T-helper 17 cell (primary cell): ENCODE measurements at places on chromosomes 7 and 10.

DNA sequence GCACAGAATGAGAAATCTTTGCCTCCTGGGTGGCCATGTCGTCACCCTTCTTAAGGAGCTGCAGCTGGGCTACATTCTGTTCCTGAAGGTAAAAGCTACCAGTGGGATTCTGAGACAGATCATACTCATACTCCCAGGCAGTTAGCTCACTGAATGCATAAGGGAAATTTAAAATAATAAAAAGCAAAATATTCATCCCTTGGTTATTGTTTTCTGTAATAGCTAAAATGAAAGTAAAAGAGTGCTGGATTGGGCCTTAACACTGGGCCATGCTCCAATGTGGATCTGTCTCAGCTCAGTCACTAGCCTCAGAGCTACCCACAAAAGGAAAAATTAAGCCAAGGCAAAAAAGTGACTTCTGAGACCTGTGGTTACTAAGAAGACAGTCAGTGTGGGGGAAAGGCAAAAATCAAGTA, 8.9 kb upstream of the DYNC2I1 start:
- H3K27me3 ChIP-seq = no peaks in the 10 kb centered on the region
- H3K27ac ChIP-seq = peak overlapping the region; percentile 87
- H3K4me1 ChIP-seq = peaks cover 11% of the 10 kb centered on the region
- H3K36me3 ChIP-seq = no peaks in the 10 kb centered on the region

DNA sequence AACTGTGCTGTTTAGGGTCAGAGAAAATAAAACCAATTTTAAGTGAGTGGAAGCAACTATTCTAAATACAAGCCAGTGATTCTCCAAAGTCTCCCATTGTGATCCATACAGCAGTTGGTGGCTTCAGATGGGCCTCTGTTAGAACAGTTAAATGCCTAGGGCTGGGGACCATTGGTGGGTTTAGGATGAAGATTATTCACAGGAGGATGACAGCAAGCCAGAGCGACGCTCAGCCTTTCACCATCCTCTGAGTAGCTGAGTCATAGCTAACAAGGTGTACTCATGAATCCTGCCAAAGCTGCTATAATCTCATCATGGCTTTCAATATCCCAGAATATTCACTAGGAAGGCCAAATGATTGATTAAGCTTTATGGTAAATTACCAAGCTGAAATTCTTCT, 39.6 kb downstream of the STARD3NL start:
- H3K36me3 ChIP-seq = peaks cover 12% of the 10 kb centered on the region
- H3K27me3 ChIP-seq = no peaks in the 10 kb centered on the region
- H3K4me1 ChIP-seq = peaks cover 35% of the 10 kb centered on the region
- no peak for DNase-seq
- no peak overlapping the region for H3K4me3 ChIP-seq
- peak overlapping the region; percentile 77 for H3K27ac ChIP-seq

DNA sequence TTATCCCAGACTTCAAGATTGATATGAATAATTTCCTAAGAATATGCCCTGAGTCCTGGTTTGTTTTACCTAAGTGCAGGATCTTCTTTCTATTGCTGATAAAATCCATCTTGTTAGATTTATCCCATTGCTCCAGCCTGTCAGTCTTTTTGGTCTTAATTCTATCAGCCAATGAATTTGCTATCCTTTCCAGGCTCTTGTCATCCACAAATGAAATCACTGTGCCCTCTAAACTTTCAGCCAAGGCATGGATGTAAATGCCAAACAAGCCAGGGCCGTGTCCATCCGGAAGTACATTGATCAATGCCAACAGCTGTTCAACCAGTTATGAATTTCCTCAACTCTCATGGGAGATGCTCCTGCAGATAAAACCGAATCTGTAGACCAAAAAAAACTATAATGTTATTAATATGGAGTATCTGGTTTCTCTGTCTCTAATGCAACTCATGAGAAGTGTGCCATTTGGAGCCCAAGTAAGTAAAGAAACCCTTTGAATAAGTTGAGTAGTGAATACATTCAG, 40.0 kb downstream of the NPY start:
- H3K4me1 ChIP-seq = no peaks in the 10 kb centered on the region
- no peaks in the 10 kb centered on the region for H3K36me3 ChIP-seq
- peaks cover 47% of the 10 kb centered on the region for H3K27me3 ChIP-seq
- no peak overlapping the region for H3K27ac ChIP-seq
- H3K4me3 ChIP-seq = no peak overlapping the region

GRCh38 chr10:131647789-131648188, 253.0 kb upstream of the PPP2R2D start:
- peaks cover 2% of the 10 kb centered on the region for H3K4me1 ChIP-seq
- H3K27ac ChIP-seq = no peak overlapping the region
- H3K4me3 ChIP-seq = no peak overlapping the region
- peaks cover 39% of the 10 kb centered on the region for H3K27me3 ChIP-seq

- H3K36me3 ChIP-seq = peaks cover 2% of the 10 kb centered on the region
- no peak for DNase-seq
- no peak overlapping the region for H3K27ac ChIP-seq
- H3K4me1 ChIP-seq = peaks cover 4% of the 10 kb centered on the region
- no peak overlapping the region for H3K4me3 ChIP-seq
- no peaks in the 10 kb centered on the region for H3K27me3 ChIP-seq
These were observed 95.9 kb downstream of the DNMBP start for GRCh38 chr10:99913831-99914235.

GRCh38 chr10:130863044-130863443, 448.5 kb downstream of the TCERG1L start:
- no peaks in the 10 kb centered on the region for H3K4me1 ChIP-seq
- no peaks in the 10 kb centered on the region for H3K36me3 ChIP-seq
- H3K4me3 ChIP-seq = no peak overlapping the region
- no peak for DNase-seq
- no peak overlapping the region for H3K27ac ChIP-seq
- H3K27me3 ChIP-seq = no peaks in the 10 kb centered on the region

GRCh38 chr10:116251602-116252395, 21.2 kb downstream of the GFRA1 start:
- H3K36me3 ChIP-seq = no peaks in the 10 kb centered on the region
- no peak overlapping the region for H3K27ac ChIP-seq
- no peak overlapping the region for H3K4me3 ChIP-seq

DNA sequence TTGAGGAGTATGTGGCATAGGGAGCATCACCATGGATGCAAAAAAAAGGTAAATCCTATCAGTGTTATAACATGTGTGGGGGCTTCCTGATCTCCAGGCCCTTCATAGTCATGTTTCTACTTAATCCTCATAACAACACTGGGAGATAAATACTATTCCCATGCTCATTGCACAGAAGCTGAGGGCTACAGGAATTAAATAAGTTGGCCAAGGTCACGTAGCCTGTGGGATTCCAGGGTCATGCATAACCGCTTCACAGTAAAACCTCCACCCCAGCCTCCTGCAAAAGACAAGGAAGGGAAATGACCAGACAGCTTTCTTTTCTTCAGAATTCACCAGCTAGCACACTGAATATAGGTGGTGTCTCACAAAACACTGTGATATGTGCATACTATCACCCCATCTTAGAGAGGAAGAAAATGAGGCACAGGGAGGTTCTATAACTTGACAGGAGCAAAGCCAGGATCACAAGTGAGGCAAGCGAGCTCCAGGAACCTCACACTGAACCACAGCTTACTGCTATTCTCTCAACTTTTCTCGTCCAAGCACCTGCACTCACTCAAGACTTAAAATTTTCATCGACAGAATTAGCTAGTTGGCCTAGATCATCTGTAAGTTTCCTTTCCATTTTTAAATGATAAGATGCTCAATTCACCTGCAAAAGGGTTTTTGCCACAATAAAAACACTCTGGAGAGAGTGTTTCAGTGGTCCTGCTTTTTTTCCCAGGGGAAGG, 13.4 kb downstream of the JAZF1 start:
- peaks cover 13% of the 10 kb centered on the region for H3K4me1 ChIP-seq
- H3K36me3 ChIP-seq = peaks cover 2% of the 10 kb centered on the region
- no peak overlapping the region for H3K4me3 ChIP-seq
- H3K27me3 ChIP-seq = no peaks in the 10 kb centered on the region
- DNase-seq = no peak
- H3K27ac ChIP-seq = no peak overlapping the region

DNA sequence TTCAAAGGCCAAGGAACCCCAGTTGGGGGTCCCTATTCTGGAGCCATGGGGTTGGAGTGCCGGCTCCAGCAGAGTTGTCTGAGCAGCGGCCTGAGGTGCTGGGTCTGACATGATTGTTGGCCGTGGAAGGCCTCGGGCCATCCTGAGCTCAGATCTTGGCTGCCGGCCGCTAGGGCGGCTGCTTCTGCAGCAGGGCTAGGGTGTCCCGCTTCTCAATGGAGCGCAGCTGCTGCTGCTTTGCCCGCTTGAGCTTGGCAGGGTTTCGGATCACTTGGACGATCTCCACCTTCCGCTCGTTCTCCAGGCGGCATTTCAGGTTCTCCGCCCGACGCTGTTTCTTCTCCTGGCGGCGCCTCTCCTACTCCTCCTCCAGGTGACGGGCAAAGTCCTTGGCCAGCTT, 171.1 kb downstream of the HIBADH start:
- no peak for DNase-seq
- H3K27me3 ChIP-seq = peaks cover 10% of the 10 kb centered on the region
- H3K4me3 ChIP-seq = no peak overlapping the region
- H3K4me1 ChIP-seq = no peaks in the 10 kb centered on the region
- H3K36me3 ChIP-seq = no peaks in the 10 kb centered on the region

DNA sequence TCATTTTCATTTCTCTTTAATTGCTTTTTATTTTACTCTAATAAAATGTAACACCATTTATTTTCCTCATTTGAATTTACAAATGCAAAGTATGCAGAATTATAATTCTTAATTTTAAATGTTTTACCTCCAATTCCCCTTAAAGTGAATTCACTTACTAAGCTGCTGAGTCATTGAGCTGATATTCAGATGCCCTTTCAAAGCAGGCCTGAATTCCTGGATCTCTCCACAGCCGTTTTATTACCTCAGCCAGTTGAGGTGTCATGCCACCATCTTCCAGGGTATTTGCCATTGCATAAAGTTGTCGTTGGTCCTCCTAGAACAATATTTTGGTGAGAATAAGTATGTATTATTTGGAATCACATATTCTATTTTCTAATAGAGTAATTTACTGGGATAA, 33.2 kb downstream of the GNAT3 start:
- H3K27me3 ChIP-seq = no peaks in the 10 kb centered on the region
- H3K27ac ChIP-seq = no peak overlapping the region
- no peaks in the 10 kb centered on the region for H3K4me1 ChIP-seq
- H3K4me3 ChIP-seq = no peak overlapping the region
- no peak for DNase-seq

- H3K4me1 ChIP-seq = peaks cover 13% of the 10 kb centered on the region
- no peak overlapping the region for H3K4me3 ChIP-seq
- no peaks in the 10 kb centered on the region for H3K36me3 ChIP-seq
- no peak overlapping the region for H3K27ac ChIP-seq
These were observed 19.1 kb downstream of the ZMYND11 start for GRCh38 chr10:154348-154747.

GRCh38 chr10:73228247-73228646, 18.8 kb downstream of the DNAJC9 start:
- no peak overlapping the region for H3K4me3 ChIP-seq
- no peak for DNase-seq
- H3K4me1 ChIP-seq = no peaks in the 10 kb centered on the region
- H3K27me3 ChIP-seq = no peaks in the 10 kb centered on the region
- H3K36me3 ChIP-seq = peaks cover 2% of the 10 kb centered on the region

GRCh38 chr7:9407816-9408215, 974.4 kb downstream of the NXPH1 start:
- H3K4me3 ChIP-seq = no peak overlapping the region
- DNase-seq = no peak
- H3K4me1 ChIP-seq = no peaks in the 10 kb centered on the region
- H3K27me3 ChIP-seq = no peaks in the 10 kb centered on the region
- no peaks in the 10 kb centered on the region for H3K36me3 ChIP-seq

DNA sequence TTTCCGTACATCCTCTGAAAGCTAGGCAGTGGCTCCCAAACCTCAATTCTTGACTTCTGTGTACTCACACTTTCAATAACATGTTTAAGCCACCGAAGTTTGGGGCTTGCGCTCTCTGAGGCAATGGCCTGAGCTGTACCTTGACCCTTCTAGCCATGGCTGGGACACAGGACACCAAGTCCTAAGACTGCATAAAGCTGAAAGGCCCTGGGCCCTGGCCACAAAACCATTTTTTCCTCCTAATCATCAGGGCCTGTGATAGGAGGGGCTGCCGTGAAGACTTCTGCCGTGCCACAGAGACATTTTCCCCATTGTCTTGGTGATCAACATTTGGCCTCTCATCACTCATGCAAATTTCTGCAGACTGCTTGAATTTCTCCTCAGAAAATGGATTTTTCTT, 216.5 kb upstream of the TEX47 start:
- no peak for DNase-seq
- H3K36me3 ChIP-seq = no peaks in the 10 kb centered on the region
- H3K27ac ChIP-seq = no peak overlapping the region
- no peaks in the 10 kb centered on the region for H3K27me3 ChIP-seq
- no peak overlapping the region for H3K4me3 ChIP-seq
- no peaks in the 10 kb centered on the region for H3K4me1 ChIP-seq

DNA sequence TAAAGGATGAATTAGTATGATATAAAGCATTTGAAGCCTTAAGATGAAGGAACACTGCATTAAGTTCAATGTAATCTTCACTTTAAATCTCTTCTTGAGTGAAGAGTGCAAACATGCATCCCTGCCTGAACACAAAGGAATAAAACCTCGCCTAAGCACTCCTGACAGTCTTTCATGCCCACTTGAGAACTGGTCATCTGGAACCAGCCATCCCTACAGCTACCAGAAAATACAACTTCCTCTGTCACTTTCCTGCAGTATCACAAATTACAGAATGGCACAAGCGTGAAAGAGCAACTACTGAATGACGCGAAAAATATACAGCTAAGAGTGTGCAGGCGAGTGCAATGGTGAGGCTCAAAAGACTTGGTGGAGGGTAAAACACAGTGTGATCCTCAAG, 1079.9 kb downstream of the CNTNAP2 start:
- no peaks in the 10 kb centered on the region for H3K4me1 ChIP-seq
- no peaks in the 10 kb centered on the region for H3K27me3 ChIP-seq
- no peak overlapping the region for H3K4me3 ChIP-seq
- no peak overlapping the region for H3K27ac ChIP-seq
